Heart right ventricle (tissue), 16 donors: ENCODE measurements at places on chromosomes 7 and 10. TPM values are rescaled to one million over a fixed set of nuclear protein-coding genes. Genes with fewer than 3 reads are reported as not detected.
A peak's percentile ranks its signal among the peaks of the same experiment; 100 is the strongest.

DNA sequence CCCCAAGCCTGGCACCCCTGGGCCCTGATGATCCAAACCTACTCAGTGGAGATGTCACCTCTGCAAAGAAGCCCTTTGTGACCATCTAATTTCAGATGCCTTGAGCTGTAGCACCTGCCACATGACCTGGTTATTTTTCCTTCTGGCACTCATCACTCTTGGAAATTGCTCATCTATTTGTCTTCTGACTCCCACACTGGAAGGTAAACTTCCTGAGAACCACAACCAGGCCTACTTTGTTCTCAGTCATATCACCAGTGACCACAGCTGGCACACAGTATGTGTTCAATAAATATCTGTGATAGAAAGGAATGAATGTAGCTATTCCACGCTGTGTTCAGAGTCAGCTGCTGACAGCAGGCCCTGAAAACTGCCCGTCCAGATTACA lies 97.1 kb downstream of the SH3PXD2A start:
- DNase-seq: no peak
- no peaks in the 10 kb centered on the region for H3K36me3 ChIP-seq
- H3K27me3 ChIP-seq: no peaks in the 10 kb centered on the region
- H3K4me3 ChIP-seq: no peak overlapping the region

DNA sequence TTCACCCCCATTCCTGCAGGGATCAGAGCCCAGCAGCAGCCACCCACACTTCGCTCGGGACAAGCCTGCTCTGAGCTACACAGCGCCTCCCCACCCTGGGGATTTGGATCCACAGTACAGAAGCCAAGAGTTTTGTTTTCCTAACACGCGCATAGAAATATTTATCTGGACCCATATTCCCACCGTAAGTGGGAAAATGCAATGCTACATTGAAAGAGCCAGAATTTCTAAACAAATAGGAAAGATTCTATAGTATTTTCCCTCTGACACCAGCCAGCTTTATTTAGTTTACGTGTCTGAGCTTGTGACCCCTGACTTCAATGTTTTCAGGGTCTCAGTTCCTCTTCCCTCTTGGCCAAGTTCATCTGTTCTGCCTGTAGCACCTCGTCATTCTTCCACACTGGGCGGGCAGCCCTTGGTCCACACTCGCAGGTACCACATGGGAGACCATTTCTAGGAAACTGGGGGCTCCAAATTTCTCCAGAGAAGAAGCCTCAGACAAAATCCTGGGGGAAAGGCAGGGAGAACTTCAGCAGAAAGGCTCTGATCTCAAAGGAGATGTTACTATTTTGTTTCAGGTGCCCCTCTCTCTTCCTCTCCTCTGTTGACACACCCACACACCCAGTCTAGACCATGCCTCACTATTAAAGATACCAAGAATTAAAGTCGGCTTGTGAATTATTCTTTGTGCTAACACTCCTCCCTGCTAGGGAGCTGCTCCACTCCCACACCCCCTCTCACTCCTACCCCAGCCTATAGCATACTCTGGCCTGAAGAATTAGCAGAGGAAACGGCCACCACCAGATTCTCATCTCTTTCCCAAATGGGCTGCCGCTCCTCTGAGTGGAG lies 116.0 kb upstream of the PCGF5 start:
- H3K27ac ChIP-seq: no peak overlapping the region
- peaks cover 13% of the 10 kb centered on the region for H3K4me1 ChIP-seq
- no peak overlapping the region for H3K4me3 ChIP-seq

DNA sequence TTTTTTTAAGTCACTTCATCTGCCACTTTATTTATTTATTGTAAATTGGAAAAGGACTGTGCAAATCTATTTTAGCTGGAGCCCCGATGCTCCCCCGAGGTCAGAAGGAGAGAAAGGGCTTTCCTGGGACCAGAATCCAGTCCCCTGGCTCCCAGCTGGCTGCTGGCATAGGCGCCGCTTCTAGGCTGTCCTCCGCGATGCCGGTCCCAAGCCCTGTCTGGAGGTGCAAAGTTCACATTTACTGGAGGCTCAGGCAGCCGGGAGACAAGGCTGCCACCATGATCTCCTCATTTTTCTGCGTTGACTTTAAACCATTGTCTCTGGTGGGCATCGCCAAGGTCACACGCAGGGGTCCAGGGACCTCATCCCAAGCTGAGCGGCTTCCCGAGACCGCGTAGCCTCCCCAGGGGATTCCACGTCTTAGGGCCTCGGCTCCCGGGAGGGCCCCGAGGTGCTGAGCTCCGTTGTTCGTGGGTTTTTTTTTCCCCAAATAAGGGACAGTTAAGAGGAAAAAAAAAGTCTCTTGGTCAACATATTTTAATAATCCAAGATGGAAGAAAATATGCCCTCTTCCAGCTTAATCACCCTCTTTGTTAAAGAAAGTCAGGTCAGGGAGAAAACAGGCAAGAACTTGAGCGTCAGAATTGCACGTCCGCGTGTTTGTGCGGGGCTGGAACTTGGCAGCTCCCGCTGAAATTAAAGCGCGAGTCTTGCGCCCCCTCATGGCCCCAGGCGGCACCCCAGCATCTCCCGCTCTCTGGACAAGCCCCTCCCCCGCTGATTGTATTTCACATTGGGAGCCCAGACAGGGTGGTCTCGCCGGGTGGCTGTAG lies 11.9 kb downstream of the RGR start:
- peaks cover 16% of the 10 kb centered on the region for H3K27me3 ChIP-seq
- no peaks in the 10 kb centered on the region for H3K36me3 ChIP-seq
- no peak overlapping the region for H3K4me3 ChIP-seq
- H3K4me1 ChIP-seq: no peaks in the 10 kb centered on the region
- peak; percentile 46 for DNase-seq

Gene HOXA1
- total RNA-seq: 0.15 TPM

GRCh38 chr7:133556048-133556447 lies 303.2 kb downstream of the EXOC4 start:
- H3K27me3 ChIP-seq: no peaks in the 10 kb centered on the region
- H3K4me3 ChIP-seq: no peak overlapping the region
- no peaks in the 10 kb centered on the region for H3K4me1 ChIP-seq
- no peak overlapping the region for H3K27ac ChIP-seq
- no peaks in the 10 kb centered on the region for H3K36me3 ChIP-seq
- DNase-seq: no peak

- H3K36me3 ChIP-seq: no peaks in the 10 kb centered on the region
- no peak overlapping the region for H3K4me3 ChIP-seq
- H3K27ac ChIP-seq: no peak overlapping the region
- peaks cover 29% of the 10 kb centered on the region for H3K27me3 ChIP-seq
- no peaks in the 10 kb centered on the region for H3K4me1 ChIP-seq
Observed at GRCh38 chr10:1171586-1171985, 115.4 kb downstream of the WDR37 start.

Gene VIM
- total RNA-seq: 407 TPM

GRCh38 chr10:43595739-43596298 lies 10.4 kb upstream of the ZNF485 start:
- H3K4me3 ChIP-seq: no peak overlapping the region
- no peak overlapping the region for H3K27ac ChIP-seq
- no peaks in the 10 kb centered on the region for H3K36me3 ChIP-seq
- no peaks in the 10 kb centered on the region for H3K27me3 ChIP-seq

Gene ASNS
- 4.0 TPM for total RNA-seq

GRCh38 chr7:47574482-47575329 lies 7.2 kb downstream of the TNS3 start:
- H3K4me3 ChIP-seq: no peak overlapping the region
- H3K27me3 ChIP-seq: no peaks in the 10 kb centered on the region
- H3K36me3 ChIP-seq: no peaks in the 10 kb centered on the region
- DNase-seq: peak; percentile 47
- H3K4me1 ChIP-seq: peaks cover 88% of the 10 kb centered on the region

Gene GIMAP7
- total RNA-seq: 20.0 TPM

Gene ITIH5
- 15.2 TPM for total RNA-seq

Gene MINDY4
- 3.2 TPM for total RNA-seq

GRCh38 chr7:1569016-1569415 lies 816 bp downstream of the PSMG3 start:
- peak overlapping the region; percentile 97 for H3K27ac ChIP-seq
- H3K27me3 ChIP-seq: no peaks in the 10 kb centered on the region
- no peak for DNase-seq
- no peaks in the 10 kb centered on the region for H3K36me3 ChIP-seq
- H3K4me3 ChIP-seq: peak overlapping the region; percentile 83

Gene GDF2
- total RNA-seq: not detected

Gene CLDN12
- 34.2 TPM for total RNA-seq

DNA sequence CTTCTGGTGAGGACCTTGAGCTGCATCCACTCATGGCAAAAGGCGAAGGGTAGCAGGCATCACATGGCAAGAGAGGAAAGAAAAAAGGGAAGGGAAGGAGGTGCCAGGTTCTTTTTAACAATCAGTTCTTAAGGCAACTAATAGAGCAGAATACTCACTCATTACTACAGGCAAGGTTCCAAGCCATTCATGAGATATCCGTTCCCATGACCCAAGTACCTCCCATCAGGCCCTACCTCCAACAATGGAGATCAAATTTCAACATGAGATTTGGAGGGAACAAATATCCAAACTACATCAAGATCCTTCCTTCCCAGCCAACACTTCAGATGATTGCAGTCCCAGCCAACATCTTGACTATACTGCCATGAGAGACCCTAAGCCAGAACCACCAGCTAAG lies 38.9 kb upstream of the YAE1 start:
- H3K27me3 ChIP-seq: no peaks in the 10 kb centered on the region
- H3K4me1 ChIP-seq: no peaks in the 10 kb centered on the region
- H3K27ac ChIP-seq: no peak overlapping the region
- H3K36me3 ChIP-seq: no peaks in the 10 kb centered on the region

- no peaks in the 10 kb centered on the region for H3K36me3 ChIP-seq
- peaks cover 5% of the 10 kb centered on the region for H3K4me1 ChIP-seq
- H3K27me3 ChIP-seq: no peaks in the 10 kb centered on the region
- H3K4me3 ChIP-seq: no peak overlapping the region
Observed at GRCh38 chr7:88357781-88358525, 51.3 kb upstream of the STEAP4 start.

Gene UCMA
- total RNA-seq: not detected

- no peaks in the 10 kb centered on the region for H3K36me3 ChIP-seq
- H3K4me1 ChIP-seq: peaks cover 19% of the 10 kb centered on the region
- no peaks in the 10 kb centered on the region for H3K27me3 ChIP-seq
- no peak overlapping the region for H3K4me3 ChIP-seq
- DNase-seq: no peak
- no peak overlapping the region for H3K27ac ChIP-seq
Observed at GRCh38 chr7:90618876-90619275, 22.8 kb downstream of the CDK14 start.

DNA sequence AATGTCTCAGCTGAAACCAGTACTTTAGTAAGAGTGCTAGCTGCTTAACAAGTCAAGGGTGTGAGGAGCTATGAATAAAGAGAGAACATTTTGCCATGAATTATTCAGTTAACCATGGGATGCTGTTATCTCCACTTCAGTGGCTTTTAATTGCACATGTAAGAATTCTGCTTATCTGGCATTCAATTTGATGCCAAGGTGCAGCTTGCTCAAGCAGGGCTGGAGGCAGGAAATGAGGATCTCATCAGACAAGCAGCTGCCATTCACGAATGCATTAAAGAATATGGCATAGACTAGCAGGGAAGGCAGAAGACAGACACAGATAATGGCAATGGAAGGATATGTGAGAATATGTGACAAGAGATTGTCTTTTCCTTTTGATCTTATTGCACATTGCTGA lies 697.8 kb downstream of the NRG3 start:
- H3K27me3 ChIP-seq: no peaks in the 10 kb centered on the region
- no peaks in the 10 kb centered on the region for H3K36me3 ChIP-seq

DNA sequence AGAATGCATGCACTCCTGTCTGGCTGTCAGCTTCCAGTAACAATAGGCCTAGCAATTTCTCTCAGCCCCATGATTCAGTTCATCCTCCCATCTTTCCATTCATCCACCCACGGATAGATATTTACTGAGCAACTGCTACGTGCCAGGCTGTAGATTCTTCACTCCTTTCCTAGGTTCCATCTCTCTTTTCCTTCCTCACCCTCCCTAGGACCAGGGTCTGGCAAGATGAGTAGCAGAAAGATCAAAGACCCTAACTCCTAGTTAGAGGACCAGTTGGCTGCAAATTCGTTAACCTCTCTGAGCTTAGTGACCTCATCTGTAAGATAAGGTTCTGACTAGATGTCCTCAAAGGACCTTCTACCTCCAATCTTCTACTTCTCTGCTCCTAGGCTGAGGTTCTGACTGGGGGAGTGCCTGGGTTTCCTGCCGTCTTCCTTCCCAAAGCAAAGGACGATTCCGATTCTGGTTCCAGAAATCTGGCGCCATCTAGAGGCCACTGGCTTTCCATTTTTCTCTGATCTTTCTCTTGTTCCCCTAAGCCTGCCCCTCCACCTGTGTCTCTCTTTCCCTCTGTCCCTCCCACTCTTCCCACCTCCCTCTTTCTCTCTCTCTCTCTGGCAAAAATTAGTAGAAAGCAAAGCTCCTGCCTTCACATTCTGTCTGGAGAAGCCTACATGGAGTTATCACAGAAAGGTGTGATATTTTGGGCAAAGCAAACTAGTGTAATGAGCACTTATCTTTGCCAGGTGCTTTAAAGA lies 26.2 kb downstream of the TBATA start:
- no peaks in the 10 kb centered on the region for H3K27me3 ChIP-seq
- no peak overlapping the region for H3K4me3 ChIP-seq
- peaks cover 12% of the 10 kb centered on the region for H3K4me1 ChIP-seq

GRCh38 chr10:114623661-114624294 lies 34.3 kb downstream of the ABLIM1 start:
- no peak for DNase-seq
- no peak overlapping the region for H3K4me3 ChIP-seq
- peaks cover 35% of the 10 kb centered on the region for H3K4me1 ChIP-seq
- H3K27me3 ChIP-seq: no peaks in the 10 kb centered on the region
- H3K27ac ChIP-seq: no peak overlapping the region

Gene OR2A42
- total RNA-seq: 0.05 TPM

- peak overlapping the region; percentile 87 for H3K27ac ChIP-seq
- H3K4me3 ChIP-seq: peak overlapping the region; percentile 80
- H3K27me3 ChIP-seq: no peaks in the 10 kb centered on the region
- peak; percentile 29 for DNase-seq
- peaks cover 34% of the 10 kb centered on the region for H3K4me1 ChIP-seq
- H3K36me3 ChIP-seq: peaks cover 3% of the 10 kb centered on the region
Observed at GRCh38 chr10:72353965-72354355, 759 bp downstream of the DNAJB12 start.

Gene NPC1L1
- total RNA-seq: 0.12 TPM

Gene LIPM
- not detected for total RNA-seq

Gene SAMD9L
- 6.9 TPM for total RNA-seq

DNA sequence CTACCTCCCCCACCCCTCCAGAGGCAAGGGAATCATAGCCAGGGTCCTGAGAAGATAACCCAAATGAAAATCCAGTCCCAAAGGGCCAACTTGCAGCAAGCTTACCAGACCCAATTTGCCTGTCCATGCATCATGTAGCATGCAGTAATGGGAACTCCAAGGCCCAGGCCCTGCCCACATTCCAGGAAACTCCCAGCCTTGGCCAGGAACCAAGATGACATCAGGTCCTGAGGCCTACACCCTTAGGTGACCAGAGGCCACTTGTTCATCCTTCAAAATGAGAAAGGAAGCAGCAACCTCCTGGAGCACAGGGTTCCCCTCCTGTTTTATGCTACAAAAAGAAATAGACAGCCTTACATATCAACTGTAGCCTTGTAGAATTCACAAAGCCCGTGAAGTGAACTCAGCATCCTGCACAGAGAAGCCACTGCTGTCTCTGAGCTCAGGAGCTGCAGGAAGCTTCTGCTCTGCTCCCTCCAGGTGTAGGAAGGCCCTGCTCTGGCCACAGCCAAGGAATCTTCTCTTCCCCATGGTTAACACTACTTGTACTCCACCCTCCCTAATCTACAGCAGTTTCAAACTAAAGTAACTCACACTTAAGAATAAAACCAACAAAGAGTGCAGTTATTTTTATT lies 30.3 kb upstream of the GRB10 start:
- H3K27ac ChIP-seq: peak overlapping the region; percentile 62
- H3K4me3 ChIP-seq: no peak overlapping the region
- DNase-seq: peak; percentile 66

Gene ACSM6
- total RNA-seq: not detected
